ENCODE measurements at places on chromosomes 12 and 14.

- DNase-seq, result no peak
Observed at GRCh38 chr14:70832561-70833305, 23.4 kb upstream of the MAP3K9 start.

DNA sequence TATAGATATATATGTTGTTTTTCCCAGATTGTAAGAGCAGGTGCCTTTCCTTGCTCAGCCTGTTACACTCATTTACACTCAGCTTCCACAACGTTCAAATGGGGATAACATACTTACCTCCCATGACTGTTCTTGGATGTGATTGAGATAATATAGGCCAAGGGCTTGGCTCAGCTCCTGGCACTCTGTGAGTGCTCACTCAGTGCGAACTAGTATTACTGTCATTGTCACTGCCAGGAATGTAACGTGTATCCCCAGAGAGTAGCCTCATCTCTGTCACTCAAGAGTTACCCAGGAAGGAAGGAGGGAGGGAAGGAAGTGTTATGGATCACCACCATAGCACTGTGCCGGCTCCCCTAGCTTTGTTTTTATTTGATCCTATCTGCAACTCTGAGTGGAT lies 307.9 kb downstream of the PDZRN4 start:
- DNase-seq, result no peak

- DNase-seq, result no peak
Observed at GRCh38 chr14:50798048-50798421, 32.9 kb downstream of the NIN start.

DNA sequence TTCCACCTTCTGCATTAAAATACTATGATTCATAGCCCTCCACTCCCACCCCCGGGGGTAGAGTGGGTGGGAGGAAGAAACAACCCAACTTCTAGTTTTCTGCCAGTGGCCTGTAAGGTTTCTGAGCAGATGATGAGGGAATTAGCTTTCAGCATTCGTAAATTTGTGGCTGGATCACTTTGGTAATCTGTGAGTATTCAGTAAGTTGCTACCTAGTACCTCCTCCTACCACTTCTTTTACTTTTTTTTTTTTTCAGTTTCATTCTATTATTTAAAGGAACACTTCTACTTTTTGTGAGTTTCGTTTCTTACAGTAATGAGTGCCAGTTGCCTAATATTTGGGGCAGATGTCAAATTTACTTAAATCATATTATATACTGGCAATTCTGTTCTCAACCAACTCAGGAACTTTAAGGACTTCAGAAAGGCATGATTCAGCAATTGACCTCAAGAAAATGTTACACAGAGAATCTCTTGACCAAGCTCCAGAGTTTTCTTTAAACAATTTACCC lies 42.4 kb upstream of the EMP1 start:
- DNase-seq, result no peak

GRCh38 chr12:50221228-50222008 lies 54.2 kb upstream of the CERS5 start:
- peak; percentile 86 for DNase-seq

DNA sequence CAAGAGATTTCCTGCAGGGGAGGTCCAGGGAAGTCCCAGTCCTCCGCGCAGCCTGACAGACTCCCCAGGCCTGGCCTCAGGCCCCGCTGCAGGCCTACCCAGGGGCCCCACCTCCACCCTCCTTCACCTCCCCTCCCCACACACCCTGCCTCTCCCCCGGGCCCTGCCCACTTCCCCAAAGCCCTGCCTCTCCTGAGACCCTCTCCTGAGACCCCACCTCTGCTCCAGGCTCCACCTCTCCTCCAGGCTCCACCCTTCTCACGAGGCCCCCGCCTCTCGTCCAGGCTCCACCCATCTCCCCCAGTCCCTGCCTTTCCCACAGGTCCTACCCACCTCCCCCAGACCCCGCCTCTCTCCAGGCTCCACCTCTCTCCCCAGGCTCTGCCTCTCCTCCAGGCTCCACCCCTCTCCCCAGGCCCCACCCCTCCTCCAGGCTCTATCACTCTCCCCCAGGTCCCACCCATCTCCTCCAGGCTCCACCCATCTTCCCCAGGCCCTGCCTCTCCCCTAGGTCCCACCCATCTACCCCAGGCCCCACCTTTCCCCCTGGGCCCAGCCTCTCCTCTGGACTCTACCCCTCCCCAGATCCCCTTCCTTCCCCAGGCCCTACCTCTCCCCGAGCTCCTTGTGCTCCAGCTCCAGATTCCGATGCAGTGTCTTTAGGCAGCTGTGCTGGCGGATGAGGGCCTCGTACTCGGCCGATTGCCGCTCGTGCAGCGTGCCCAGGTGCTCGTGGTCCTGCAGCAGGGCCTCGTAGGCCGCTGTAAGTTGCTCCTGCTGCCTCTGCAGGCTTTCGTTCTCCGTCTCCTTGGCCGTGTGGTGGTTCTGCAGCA lies 58.8 kb upstream of the GPR68 start:
- DNase-seq, result no peak

GRCh38 chr12:52525661-52526499 lies 5.7 kb upstream of the KRT5 start:
- DNase-seq, result no peak

DNA sequence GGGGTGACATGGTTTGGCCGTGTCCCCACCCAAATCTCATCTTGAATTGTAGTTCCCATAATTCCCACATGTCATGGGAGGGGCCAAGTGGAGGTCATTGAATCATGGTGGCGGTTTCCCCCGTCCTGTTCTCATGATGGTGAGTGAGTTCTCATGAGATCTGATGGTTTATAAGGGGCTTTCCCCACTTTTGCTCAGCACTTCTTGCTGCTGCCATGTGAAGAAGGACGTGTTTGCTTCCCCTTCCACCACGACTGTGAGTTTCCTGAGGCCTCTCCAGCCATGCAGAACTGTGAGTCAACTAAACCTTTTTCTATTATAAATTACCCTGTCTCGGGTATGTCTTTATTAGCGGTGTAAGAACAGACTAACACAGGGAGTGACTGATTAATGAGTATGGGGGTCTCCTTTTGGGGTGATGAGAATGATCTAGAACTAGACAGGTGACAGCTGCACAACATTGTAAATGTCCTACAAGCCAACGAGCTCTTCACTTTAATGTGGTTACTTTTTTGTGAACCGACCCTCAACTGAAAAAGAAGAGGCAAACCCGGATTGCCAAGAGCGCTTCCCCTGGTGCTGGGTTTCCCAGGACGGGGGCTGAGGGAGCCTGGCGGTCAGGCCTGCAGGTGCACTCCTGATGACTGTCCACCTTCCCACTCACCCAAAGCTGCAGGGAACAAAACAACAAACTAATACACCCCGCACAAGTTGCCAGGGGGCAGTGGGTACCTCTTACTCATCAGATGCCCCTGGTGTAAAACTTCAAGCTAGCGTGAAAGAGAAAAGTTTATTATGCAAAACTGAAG lies 90.1 kb downstream of the NCOR2 start:
- DNase-seq, result no peak

DNA sequence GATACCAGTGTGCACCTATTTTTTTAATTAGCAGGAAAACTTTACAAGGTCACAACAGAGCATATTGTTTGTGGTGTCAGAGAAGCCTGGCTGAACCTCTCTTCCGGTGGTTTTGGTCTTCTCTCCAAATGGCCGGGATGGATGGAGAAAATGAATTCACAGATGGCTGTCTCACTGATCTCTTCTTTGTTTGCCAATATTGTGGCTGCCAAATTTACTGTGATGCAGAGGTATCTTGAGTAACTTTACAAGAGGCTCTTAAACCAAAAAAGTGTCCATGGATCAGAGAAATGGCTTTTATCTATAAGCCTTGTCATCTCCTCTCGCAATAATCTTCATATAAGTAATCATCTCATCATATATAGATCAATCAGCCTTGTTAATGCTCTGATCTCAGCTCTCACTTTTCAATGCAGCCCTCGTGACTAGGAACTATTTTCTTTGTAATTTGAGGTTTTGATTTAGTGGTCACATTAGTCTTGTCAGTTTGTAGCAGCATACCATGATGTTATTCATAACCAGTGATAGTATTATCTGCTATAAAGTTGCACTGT lies 308.1 kb downstream of the EGLN3 start:
- no peak for DNase-seq

DNA sequence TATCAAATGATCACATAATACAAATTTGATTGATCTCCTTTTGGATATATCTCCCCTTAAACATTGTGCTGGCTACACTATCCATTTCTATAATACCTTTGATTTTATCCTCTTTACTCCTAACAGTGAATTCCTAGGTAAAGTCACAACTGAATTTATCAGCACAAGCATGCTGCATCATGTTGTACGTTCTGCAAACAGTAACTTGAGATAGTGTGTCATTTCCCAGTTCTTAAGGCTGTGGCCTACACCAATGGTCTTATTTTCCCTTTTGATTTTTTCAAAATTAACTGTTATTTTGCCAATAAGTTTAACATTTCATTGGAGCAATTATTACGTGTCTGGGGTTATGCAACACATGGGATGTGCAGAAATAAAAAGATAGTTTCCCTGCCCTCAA lies 24.8 kb downstream of the PRKCH start:
- DNase-seq, result no peak

- DNase-seq, result no peak
Observed at GRCh38 chr14:100879782-100880181, 23.7 kb downstream of the RTL1 start.

GRCh38 chr12:98243190-98243589 lies 272.2 kb upstream of the TMPO start:
- no peak for DNase-seq

GRCh38 chr14:104217486-104218360 lies 79.3 kb downstream of the KIF26A start:
- no peak for DNase-seq

GRCh38 chr12:57242329-57242690 lies 8.7 kb downstream of the STAC3 start:
- DNase-seq, result no peak

DNA sequence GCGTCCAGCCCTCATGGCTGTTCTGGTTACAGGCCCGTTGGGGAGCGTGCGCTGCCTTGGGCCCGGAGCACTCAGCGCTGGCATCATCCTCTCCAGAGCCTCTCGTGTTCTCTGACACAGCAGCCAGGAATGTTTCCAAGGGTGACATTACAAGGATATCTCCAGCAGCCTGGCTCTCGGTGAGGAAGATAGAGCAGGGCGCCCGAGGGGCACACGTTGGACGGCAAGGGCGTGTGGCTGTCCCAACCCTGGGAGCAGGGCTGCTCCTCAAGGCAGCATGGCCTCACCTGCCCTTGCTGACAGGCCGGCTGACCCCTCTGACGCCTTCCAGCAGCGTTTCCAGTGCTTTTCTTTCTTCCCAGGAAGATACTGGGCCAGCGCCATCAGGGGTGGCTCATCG lies 14.4 kb downstream of the LRCOL1 start:
- DNase-seq, result no peak

DNA sequence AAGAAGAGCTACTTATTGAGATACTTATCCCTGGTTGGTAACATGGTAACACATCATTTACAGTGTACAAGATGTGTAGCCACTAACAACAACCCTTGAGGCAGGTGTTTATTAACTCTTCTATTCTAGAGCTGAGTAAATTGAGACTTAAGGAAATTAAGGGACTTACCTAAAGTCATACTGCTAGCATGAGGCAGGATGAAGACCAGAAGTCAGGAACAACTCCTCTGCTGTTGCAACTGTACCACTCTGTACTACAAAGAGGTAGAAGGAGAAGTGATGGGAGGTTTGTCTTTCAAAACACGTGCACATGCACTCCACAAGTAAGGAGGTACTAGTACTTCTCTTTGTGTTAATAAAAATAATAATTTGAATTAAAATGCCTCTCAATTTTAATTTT lies 79.9 kb downstream of the LLPH start:
- no peak for DNase-seq

DNA sequence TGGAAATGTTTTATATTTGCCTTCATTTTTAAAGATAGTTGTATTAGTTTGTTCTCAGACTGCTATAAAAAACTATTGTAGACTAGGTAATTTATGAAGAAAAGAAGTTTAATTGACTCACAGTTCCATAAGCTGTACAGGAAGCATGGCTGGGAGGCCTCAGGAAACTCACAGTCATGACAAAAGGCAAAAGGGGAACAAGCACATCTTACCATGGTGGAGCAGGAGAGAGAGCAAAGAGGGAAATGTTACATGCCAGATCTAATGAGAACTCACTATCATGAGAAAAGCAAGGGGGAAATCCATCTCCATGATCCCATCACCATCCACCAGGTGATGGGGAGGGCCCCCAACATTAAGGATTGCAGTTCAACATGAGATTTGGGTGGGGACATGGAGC lies 35.5 kb upstream of the UNC79 start:
- no peak for DNase-seq

GRCh38 chr12:14261861-14262260 lies 103.6 kb upstream of the ATF7IP start:
- DNase-seq, result no peak

DNA sequence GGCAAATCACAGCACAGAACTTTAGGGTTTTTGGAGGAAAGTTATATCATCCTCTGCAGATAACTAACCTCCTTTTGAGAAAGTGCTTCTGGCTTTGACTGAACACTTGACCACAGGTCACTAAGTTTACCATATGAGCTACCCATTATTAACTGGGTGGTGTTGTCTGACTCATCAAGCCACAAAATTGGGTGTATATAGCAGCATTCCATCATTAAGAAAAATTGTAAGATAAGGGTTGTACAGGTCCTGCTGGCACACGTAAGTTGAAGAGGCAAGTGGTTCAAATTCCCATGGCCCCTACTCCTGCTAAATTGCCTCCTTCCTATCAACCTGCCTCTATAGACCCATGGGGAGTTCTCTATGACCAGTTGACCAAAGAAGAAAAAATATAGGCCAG lies 39.5 kb downstream of the L2HGDH start:
- DNase-seq, result no peak

DNA sequence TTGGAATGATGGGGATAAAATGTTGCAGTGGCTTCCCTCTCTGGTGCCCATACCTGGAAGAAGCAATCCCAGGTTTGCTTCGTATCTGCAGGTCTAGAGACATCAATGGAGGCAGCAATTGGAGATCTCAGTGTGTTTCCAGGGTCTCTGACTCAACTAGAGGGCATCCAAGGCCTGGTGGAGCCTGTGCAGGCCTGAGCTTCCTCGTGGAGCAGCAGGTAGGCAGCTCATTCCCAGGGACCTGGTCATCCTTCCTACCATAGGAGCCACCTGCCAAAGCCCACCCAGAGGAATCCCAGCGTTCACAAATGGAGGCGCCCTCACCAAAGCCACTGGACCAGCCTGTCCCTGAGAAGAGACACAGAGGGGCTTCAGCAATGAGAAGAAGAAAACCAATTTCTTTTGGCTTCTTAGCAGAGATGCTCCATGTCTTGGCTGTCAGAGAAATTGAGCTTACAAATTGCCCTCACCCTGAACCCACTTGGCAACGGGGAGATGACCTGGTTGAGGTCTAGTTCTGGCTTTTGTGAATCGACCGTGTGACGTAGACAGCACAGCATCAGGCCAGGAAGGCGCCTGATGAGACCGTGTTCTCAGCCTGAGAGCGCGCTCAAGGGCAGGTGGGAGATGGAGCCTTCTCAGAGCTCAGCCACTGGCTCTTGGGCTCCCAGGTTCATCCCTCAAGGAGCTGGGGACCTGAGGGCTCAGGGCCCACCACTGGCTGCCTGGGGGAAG lies 283.6 kb downstream of the DPF3 start:
- no peak for DNase-seq

GRCh38 chr12:28611449-28611848 lies 421.2 kb downstream of the CCDC91 start:
- no peak for DNase-seq

DNA sequence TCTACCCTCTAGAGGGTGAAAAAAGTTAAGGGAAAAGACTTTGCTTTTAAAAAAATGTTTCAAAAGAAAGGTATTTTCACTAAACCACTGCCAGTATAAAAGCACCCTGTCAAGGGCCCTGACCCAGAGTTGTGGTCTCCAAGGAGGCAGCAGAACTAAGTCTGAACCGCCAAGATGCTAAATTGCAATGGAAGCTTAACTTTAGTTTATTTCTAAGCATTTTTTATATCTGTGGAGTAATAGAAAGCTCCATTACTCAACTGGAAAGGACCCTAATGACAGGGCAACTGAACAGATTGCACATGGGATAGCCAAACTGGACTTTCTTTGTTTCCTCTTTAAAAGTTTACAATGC lies 379.8 kb downstream of the NAV3 start:
- DNase-seq, result no peak
